Purkinje cell (primary cell): ENCODE measurements at places on chromosomes 1 and 21. TPM values are rescaled to one million over a fixed set of nuclear protein-coding genes. Genes with fewer than 3 reads are reported as not detected.

The SPRR2A gene
- polyA plus RNA-seq, result not detected in 2 replicates

The SEC16B gene
- 0.65 and 2.0 TPM in 2 replicates for polyA plus RNA-seq

The BARHL2 gene
- 0.15 TPM in 1 of 2 replicates, not detected in the other for polyA plus RNA-seq

The ITGB2 gene
- not detected in 2 replicates for polyA plus RNA-seq

The F5 gene
- 0.07 and 1.4 TPM in 2 replicates for polyA plus RNA-seq

The PIK3C2B gene
- 2.0 and 2.7 TPM in 2 replicates for polyA plus RNA-seq

The CHI3L2 gene
- polyA plus RNA-seq, result not detected in 2 replicates

The TENT5C gene
- polyA plus RNA-seq, result 0.27 TPM in 1 of 2 replicates, not detected in the other

The SNX7 gene
- polyA plus RNA-seq, result 4.1 and 8.0 TPM in 2 replicates

The IVL gene
- not detected in 2 replicates for polyA plus RNA-seq

The MYCL gene
- polyA plus RNA-seq, result not detected in 2 replicates

The EXTL1 gene
- polyA plus RNA-seq, result 0.50 TPM in 1 of 2 replicates, not detected in the other

The ZNF669 gene
- polyA plus RNA-seq, result 1.1 TPM in 1 of 2 replicates, not detected in the other

The UMODL1 gene
- polyA plus RNA-seq, result 0.52 TPM in 1 of 2 replicates, not detected in the other

The LAPTM5 gene
- polyA plus RNA-seq, result 0.28 TPM in 1 of 2 replicates, not detected in the other

The CADM3 gene
- polyA plus RNA-seq, result 12.1 and 16.4 TPM in 2 replicates

The NTNG1 gene
- 4.9 and 9.0 TPM in 2 replicates for polyA plus RNA-seq

The LCE7A gene
- polyA plus RNA-seq, result not detected in 2 replicates
